ENCODE measurements at places on chromosomes 12 and 14.

DNA sequence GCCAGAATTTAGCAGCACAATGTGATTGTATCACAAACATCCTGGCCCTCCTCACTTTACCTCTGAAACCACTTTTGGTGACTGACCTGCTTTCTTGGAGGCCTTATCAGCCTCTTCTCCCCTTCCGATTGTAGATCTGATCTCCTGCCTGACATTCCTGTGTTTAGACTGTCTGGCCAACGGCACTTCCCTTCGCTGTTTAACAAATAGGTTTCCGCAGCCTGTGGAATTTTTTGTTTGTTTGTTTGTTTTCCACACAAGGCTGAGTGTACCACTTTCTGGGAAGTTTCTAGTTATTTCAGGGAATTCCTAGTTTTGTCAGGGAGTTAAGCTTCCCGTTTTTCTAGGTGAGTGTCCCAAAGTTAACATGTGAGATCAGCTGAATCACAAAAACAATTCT is 65.9 kb upstream of the CDKN3 start:
- DNase-seq, result no peak

- DNase-seq, result no peak
Observed at GRCh38 chr14:95248432-95248831, 71.3 kb downstream of the CLMN start.

DNA sequence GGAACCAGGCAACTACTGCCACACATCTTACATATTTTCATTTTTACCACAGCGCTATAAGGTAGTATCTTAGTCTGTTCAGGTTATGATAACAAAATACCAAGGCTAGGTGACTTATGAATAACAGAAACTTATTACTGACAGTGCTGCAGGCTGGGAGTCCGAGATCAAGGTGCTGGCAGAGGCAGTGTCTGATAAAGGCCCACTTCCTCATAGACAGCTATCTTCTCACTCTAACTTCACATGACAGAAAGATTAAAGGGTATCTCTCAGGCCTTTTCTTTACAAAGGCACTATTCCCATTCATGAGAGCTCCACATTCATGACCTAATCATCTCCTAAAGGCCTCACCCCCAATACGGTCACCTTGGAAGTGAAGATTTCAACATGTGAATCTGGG is 59.8 kb upstream of the MDM1 start:
- no peak for DNase-seq

GRCh38 chr12:54053003-54053750 is 458 bp upstream of the HOXC4 start:
- DNase-seq, result no peak

Data from Calu3 (cell line).